Fibroblast of lung (primary cell): ENCODE measurements at places on chromosomes 13 and 19. TPM values are rescaled to one million over a fixed set of nuclear protein-coding genes. Genes with fewer than 3 reads are reported as not detected.
A peak's percentile ranks its signal among the peaks of the same experiment; 100 is the strongest.

KLK6 gene
- not detected in 2 replicates for total RNA-seq

FAM83E gene
- 0.50 and 1.0 TPM in 2 replicates for total RNA-seq

ZNF534 gene
- under 0.01 and 0.17 TPM in 2 replicates for total RNA-seq

KLHL1 gene
- total RNA-seq, result not detected in 2 replicates

GRCh38 chr19:8423817-8424223 is 10.7 kb downstream of the MARCHF2 start:
- no peak overlapping the region for H3K4me3 ChIP-seq
- peak; percentile 96 for DNase-seq
- no peaks in the 10 kb centered on the region for H3K4me1 ChIP-seq
- H3K36me3 ChIP-seq, result no peaks in the 10 kb centered on the region
- peak overlapping the region; percentile 26 for H3K27ac ChIP-seq

- H3K36me3 ChIP-seq, result no peaks in the 10 kb centered on the region
- no peak within 1 kb of the TSS for H3K27ac ChIP-seq
- no peaks in the 10 kb centered on the region for H3K27me3 ChIP-seq
- no peak within 1 kb of the TSS for H3K4me3 ChIP-seq
Measured at GRCh38 chr19:6887316-6887715, at the start of gene ADGRE1. TSS of gene ADGRE1 (plus strand) at chr19:6887579. CDS start at chr19:6887609, 30 bp downstream.

GRCh38 chr19:56167064-56167578 is 8.7 kb upstream of the GALP start:
- no peaks in the 10 kb centered on the region for H3K36me3 ChIP-seq
- no peak overlapping the region for H3K4me3 ChIP-seq
- DNase-seq, result no peak

DNA sequence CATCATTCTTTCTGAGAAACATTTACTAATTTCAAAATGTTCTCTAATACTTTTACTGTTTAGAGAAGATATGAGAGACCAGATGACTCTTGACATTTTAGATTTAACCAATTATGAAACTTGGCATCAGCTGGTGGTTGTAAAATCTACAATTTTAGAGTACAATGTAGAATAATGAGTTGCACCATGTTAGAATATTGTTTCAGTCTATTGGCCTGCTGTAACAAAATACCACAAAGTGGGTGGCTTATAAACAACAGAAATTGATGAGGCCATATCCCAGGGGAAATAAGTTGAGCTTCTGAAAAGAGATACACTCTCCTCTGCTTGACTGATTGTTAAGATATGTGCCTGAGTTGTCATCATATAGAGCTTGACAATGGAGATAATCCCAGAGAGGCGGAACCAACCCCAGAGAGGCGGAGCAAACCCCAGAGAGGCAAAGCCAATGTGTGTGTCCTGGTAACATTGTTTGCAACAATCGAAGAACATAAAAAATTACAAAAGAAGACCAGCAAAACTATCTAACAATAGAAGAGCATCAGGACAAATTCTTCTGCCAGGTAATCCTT is 373.0 kb upstream of the SLITRK1 start:
- no peak overlapping the region for H3K4me3 ChIP-seq
- DNase-seq, result no peak
- H3K27me3 ChIP-seq, result no peaks in the 10 kb centered on the region
- no peaks in the 10 kb centered on the region for H3K36me3 ChIP-seq
- H3K27ac ChIP-seq, result no peak overlapping the region

DNA sequence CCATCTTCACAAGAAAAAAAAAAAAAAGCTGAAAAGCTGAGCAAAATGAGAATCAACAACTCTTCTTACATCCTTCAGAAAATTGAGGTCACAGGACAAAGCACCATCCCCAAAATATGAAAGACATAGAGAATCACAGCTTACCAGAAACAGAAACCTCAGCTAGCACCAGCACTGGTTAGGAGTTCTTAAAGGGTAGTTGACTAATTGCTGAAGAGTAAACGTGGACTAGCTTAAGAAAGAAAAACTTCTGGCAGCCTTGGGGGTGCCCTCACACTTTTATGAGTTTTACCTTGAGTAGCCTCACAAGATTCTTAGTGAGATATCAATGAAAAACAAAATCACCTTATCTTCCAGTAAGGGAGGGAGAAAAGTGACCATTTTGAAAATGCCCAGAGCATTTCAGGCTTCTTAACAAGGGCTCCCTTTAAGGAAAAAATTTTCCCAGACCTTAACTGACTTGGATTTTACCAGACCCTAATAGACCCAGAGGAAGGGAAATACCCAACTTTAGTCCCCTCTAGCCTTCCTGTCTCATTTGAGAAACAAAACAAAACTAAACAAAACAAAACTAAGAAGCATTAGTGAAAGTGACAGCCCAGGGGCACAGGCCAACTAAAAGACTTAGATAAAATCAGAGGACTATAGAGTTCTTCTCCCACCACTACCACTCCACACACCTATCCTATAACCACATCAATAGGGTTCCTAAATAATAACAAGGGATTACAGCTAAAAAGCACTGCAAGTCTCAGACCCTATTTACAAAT is 888.6 kb downstream of the DIAPH3 start:
- no peaks in the 10 kb centered on the region for H3K27me3 ChIP-seq
- no peak for DNase-seq
- H3K27ac ChIP-seq, result no peak overlapping the region
- no peaks in the 10 kb centered on the region for H3K4me1 ChIP-seq
- H3K36me3 ChIP-seq, result no peaks in the 10 kb centered on the region

DNA sequence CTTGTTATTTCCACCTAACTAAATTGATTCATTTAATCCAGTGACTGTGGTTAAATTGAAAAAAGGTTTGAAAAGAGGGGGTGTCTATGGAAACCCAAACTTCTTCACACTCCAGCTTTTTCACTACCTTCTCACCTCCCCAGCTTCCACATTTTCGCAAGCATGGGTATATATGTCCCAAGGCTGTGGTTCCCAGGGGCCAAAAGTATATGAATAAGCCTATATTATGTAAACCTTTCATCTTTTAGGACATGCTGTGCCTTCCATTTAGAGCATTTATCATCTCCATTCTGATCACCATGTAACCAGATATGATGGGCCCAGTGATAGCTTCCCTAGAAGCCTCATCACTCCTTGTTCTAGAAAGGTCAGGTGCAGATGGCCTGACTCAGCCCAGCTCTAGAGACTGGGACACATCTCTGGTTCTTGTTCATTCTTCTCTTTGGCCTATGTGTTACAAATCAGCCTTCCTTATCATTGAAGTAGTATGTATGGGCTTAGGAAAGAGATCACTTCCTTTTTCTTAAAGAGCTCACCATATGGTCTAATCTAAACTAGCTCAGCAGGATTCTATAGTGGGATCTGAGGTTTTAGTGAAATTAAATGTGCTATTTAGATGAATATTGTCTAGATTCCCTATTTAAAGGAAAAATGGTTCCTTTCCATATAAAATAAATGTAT is 19.5 kb upstream of the ARL11 start:
- no peaks in the 10 kb centered on the region for H3K4me1 ChIP-seq
- no peaks in the 10 kb centered on the region for H3K36me3 ChIP-seq
- H3K27ac ChIP-seq, result no peak overlapping the region
- no peaks in the 10 kb centered on the region for H3K27me3 ChIP-seq
- DNase-seq, result no peak
- H3K4me3 ChIP-seq, result no peak overlapping the region

DNA sequence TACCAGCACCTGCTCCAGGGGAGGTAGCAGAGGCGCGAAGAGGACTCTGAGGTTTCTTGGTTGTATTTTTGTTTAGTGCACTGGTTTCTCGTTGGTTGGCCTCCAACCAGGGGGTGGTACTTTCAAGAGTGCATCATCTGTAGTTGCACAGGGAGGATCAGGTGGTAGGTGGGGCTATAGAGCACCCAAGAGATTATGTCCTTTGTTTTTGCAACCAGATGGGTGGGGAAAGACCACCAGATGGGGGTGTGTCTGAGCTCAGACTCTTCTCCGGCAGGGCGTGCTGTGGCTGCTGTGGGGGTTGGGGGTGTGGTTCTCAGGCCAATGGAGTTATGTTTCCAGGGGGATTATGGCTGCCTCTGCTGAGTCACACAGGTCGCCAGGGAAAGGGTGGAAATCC is 254.4 kb upstream of the KLF12 start:
- no peak overlapping the region for H3K4me3 ChIP-seq
- H3K4me1 ChIP-seq, result no peaks in the 10 kb centered on the region
- H3K27me3 ChIP-seq, result no peaks in the 10 kb centered on the region
- H3K36me3 ChIP-seq, result no peaks in the 10 kb centered on the region
- DNase-seq, result no peak
- H3K27ac ChIP-seq, result no peak overlapping the region
